ENCODE measurements at places on chromosomes 12 and 14.
A peak's percentile ranks its signal among the peaks of the same experiment; 100 is the strongest.

DNA sequence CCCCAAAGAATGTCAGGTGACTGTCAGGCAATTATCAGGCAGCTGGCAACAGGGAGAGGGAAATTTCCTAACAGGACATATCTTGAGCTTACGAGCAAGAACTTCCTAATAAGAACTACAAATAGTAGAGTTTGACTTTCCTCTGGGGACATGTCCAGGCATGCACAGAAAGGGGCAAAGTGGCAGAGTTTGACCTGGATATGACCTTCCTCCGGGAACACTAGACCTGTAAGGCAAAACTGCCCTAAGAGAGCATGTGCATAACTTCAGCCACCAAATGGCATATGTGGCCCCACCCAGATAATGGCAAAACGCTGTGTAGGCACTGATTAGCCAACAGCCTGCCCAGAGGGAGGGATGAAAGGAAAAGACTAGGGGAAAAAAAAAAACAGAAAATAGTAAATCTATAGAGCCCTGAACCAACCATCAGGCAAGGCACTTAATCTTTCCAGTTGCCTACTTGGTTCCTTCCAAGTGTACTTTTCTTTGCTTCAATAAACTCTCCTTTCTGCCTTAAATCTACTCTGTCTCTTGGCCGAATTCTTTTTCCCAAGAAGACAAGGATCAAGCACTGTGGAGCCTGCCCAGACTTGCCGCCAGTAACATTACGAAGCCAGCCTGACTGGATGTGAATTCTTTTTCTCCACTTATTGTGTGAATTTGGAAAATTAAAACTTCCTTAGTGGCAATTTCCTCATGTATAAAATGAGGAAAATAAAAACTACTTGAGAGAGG lies 164.1 kb downstream of the SPTSSA start:
- DNase-seq, result no peak

DNA sequence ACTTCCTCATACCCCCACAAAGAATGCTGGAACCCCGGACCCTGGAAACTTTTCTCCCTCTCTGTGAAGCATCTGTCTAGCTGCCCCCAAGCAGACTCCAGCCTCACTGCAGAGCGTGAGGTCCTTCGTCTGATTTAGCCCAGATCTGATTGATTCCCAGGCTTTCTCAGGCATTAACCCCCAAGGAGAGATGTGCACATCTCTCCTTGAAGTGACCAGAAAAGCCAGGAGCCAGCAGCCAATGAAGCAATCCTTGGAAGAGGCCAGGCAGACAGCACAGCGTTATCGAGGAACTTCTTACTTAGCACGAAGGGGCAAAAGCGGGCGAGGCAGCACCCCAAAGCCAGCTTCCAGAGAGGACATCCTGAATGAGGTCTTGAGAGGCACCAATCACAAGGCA lies 100.7 kb downstream of the ZFP36L1 start:
- no peak for DNase-seq

- DNase-seq, result no peak
These were observed 1.0 kb downstream of the PPP1R36 start for GRCh38 chr14:64550621-64551333.

DNA sequence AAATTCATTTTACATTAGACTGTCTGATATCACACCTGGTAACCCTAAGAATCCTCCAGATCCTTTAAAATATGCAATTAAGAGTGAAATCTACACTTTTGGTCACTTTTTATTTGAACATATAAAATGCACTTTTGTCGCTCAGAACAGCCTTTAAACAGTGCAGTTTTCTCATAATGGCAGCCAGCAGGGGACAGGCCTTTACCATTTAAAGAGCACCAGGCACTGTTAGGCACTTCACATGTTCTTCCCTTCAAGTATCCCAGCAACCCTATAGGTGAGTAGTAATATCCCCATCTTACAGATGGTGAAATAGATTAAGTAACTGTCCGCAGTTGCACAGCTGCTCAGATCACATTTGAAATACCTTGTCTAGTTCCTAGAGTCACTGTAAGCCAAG lies 11.3 kb upstream of the SAMD4A start:
- no peak for DNase-seq

- peak; percentile 84 for DNase-seq
These were observed 124.8 kb downstream of the SAMD4A start for GRCh38 chr14:54691525-54692283.

- no peak for DNase-seq
These were observed 15.4 kb upstream of the BDKRB1 start for GRCh38 chr14:96240641-96241040.

DNA sequence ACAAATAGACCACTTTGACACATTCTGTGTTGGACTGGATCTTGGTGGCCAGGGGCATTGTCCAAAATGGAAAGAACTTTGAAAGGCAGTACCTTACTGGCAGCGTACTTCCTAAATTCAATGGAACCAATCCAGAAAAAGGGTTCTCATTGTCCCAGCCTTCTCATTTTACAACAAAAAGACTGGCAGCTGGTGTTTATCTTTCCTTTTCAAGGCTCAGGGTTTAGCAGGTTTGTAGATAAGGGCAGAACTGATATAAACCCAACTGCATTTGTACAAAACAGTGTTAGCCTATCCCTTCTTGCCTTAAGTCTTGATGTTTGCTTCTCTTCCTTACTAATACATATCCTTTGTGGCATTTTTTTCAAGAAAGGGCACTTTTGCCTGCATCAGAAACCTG lies 7.7 kb downstream of the THAP2 start:
- no peak for DNase-seq

GRCh38 chr12:6767353-6768319 lies 1.5 kb downstream of the PTMS start:
- peak; percentile 49 for DNase-seq

GRCh38 chr14:23307146-23307530 lies 505 bp downstream of the BCL2L2 start:
- no peak for DNase-seq

DNA sequence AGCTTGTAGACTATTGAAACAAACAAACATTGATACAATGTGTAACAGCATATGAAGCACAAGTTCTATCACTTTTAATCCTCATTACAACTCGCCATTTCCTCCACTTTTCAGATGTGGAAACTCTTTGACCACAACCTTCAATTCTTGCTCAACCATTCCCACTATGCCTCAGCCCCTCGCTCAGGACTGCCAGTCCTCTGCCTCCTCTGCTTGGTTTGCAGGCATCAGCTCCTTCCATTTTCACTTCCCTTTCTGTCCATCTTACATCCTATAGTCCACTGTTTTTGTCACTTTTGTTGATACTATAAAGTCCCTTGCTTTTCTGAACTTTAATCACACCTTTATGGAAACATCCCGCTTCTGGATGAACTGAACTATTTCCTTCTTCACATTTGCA lies 28.2 kb upstream of the CD27 start:
- DNase-seq, result no peak

DNA sequence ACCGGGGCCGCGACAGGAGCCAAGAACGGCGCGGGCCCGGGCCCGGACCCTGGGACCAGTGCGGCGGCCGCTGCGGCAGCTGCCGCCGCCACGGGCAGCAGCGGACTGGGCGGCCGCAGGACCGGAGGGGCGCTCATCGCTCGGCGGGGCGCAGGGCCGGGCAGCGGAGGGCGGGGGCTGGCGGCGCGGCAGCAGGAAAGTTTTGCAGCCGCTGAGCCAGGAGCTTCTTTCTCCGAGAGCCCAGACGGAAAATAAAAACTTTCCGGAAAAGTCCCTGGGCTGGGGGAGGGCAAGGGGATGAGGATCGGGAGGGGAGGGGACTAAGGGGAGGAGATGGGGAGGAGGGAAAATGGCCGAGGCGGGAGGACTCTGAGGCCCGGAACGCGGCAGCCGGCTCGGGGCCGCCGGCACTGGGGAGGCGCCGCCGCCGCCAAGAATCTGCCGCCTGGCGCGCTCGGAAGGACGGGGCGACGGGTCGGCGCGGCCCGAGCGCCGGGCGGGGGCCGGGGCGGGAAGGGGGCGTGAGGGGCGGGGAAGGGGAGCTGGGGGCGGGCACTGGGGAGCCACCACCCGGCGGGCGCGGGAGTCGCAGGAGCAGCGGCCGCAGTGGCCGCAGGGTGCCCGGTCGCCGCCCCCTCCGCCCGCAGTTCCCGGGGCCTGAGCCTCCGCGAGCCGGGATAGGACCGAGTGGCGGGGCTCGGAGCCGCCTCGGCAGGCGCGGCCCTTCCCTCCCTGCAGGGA lies at the start of gene PRKD1:
Gene PRKD1, minus strand, starts transcription at position 472 of the 741 bp plus-strand sequence.
- DNase-seq, result peak; percentile 75

- DNase-seq, result peak; percentile 63
These were observed 43.1 kb downstream of the HMGA2 start for GRCh38 chr12:65867394-65867793.

- no peak for DNase-seq
These were observed 948.1 kb downstream of the TMTC2 start for GRCh38 chr12:83634726-83635267.

- peak; percentile 74 for DNase-seq
These were observed 100.3 kb downstream of the SLC25A47 start for GRCh38 chr14:100423317-100424010.

- peak; percentile 62 for DNase-seq
These were observed 12.2 kb downstream of the KLC1 start for GRCh38 chr14:103641161-103641560.

GRCh38 chr14:96602186-96602585 lies 100.0 kb downstream of the PAPOLA start:
- no peak for DNase-seq

DNA sequence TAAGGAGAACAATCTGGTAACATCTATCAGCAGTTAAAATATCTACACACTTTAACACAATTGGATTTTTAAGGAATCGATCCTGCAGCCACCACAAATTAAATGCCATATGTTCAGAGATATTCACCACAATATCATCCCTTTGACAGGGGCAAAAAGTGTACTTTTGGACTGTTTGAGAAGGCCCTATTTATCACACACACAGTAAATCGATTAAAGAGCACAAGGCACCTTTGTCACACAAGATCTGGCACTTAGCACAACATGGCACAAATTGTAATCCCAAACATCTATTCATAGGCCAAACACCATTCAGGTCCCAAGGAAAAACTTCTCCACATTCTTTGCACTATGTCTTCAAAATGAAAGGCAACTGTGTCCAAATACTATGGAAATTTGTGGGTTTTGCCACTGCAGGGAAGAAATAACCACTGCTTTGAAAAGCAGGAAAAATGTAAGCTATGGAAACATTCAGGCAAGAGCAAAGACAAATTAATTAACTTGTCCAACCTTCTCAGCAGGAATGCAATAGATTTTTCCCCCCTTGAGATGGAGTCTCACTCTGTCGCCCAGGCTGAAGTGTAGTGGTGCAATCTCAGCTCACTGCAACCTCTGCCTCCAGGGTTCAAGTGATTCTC lies 282.5 kb upstream of the TMPO start:
- no peak for DNase-seq

DNA sequence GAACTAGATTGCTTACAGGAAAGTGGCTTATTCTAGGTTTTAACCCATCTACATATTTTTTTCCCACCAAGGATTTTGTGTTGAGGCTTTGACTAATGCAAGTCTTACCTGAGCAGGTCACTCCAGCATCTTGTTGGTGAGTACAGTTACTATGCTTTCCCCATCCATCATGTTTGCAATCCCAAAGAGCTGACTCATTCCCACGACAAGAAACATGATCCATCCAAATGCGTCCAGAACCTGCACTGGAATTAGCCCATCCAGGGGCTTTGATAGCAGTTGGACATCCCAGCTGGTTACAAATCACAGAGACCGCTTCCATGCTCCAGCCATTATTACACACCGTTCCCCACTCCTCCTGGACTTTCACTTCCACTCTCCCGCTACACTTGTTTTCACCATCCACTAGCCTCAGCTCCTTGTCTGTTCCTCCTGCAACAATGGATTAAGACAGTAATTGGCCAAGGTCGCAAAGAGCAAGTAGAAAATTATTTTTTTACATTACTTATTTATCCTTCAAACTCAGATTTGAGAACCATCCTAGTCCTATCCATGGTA lies 2.5 kb downstream of the CD163 start:
- DNase-seq, result peak; percentile 19

- DNase-seq, result no peak
These were observed 12.7 kb downstream of the PROX2 start for GRCh38 chr14:74863274-74863673.

DNA sequence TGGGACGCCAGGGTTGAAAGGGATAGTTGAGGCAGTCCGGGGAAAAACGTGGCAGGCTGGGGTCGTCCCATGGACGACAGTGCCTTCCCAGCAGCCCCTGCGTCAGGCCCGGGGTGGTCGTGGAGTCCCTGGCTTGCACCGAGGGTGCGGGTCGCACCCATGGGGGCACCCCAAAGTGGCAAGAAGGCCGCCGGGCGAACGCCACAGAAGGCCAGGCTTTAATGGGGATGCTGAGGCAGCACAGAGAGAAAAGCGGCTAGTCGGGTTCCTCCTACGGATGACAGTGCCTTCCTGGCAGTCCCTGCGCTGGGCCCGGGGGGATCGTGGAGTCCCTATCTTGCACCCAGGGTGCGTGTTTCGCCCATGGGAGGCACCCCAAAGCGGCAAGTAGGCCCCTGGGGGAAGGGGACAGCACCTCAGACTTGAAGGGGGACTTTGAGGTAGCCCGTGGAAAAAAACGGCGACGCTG lies 158.6 kb upstream of the ALG10B start:
- DNase-seq, result no peak

GRCh38 chr12:53443955-53444354 lies 2.4 kb downstream of the PRR13 start:
- no peak for DNase-seq

GRCh38 chr12:76618031-76618430 lies 58.5 kb upstream of the OSBPL8 start:
- DNase-seq, result no peak

DNA sequence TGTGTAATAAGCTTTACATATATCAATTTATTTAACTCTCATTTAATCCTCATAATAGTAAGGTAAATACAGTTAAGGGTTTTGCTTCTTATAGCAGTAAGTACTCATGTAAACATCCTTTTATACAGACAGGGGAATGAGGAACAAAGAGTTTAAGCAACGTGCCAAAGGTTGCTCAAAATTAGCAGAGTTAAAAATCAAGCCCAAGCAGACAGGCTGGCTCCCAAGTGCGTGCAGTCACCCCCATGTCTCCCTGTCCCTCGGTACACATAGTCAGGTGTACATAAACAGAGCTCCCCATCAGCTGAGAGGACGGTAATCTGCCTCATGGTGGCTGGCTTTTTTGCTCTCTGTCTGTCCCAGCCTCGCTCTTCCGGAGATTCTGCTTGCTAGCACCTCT lies 126.4 kb downstream of the DERA start:
- no peak for DNase-seq

- no peak for DNase-seq
These were observed 111.4 kb downstream of the GARIN6 start for GRCh38 chr12:99758997-99759396.

- DNase-seq, result peak; percentile 83
These were observed 194.9 kb upstream of the OR4E1 start for GRCh38 chr14:21868442-21869046.

- no peak for DNase-seq
These were observed 23.1 kb downstream of the ACVR1B start for GRCh38 chr12:51974646-51975045.

- DNase-seq, result peak; percentile 64
These were observed 752 bp downstream of the PRICKLE1 start for GRCh38 chr12:42588524-42589464.

DNA sequence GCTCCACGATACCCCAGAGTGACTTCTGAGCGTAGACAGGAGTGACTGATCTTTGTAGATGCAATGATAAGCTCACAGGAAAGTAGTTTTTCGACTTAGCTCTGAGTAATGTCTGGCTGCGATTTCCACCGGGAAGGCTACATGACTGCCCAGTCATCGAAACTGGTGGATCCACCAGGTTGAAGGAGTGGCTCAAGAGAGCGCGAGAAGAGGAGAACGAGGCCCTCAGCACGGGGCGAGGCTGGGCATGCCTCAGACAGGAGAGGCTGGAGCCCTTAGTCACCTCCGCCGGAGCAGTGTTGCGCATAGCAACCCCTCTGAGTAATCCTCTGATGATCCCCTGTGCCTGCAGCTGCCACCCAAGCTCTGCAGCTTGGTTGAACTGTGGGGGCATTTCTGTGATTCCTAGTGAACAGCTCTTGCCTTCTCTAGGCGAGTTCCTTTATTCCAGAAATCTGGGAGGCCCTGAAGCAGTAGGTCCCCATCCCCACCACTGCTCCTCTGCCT lies 25.6 kb downstream of the ELK3 start:
- peak; percentile 99 for DNase-seq
